ENCODE measurements at places on chromosomes 3 and 15. TPM values are rescaled to one million over a fixed set of nuclear protein-coding genes. Genes with fewer than 3 reads are reported as not detected.

KLHL40 gene
- total RNA-seq: not detected

IL16 gene
- total RNA-seq: 3.6 TPM

CLDN16 gene
- 0.34 TPM for total RNA-seq

IGSF11 gene
- not detected for total RNA-seq

ECE2 gene
- total RNA-seq: not detected

CA12 gene
- total RNA-seq: 0.79 TPM

NKIRAS1 gene
- total RNA-seq: 6.8 TPM

PRSS50 gene
- not detected for total RNA-seq

LDHAL6B gene
- not detected for total RNA-seq

PPARG gene
- total RNA-seq: 69.4 TPM

FOXB1 gene
- total RNA-seq: not detected

ZNF501 gene
- 5.4 TPM for total RNA-seq

IGSF10 gene
- total RNA-seq: 0.05 TPM

- DNase-seq: no peak
Measured at GRCh38 chr3:188471723-188472122, 317.8 kb downstream of the LPP start.

GRCh38 chr3:127748754-127749327 is 73.5 kb downstream of the MGLL start:
- no peak for DNase-seq

DNA sequence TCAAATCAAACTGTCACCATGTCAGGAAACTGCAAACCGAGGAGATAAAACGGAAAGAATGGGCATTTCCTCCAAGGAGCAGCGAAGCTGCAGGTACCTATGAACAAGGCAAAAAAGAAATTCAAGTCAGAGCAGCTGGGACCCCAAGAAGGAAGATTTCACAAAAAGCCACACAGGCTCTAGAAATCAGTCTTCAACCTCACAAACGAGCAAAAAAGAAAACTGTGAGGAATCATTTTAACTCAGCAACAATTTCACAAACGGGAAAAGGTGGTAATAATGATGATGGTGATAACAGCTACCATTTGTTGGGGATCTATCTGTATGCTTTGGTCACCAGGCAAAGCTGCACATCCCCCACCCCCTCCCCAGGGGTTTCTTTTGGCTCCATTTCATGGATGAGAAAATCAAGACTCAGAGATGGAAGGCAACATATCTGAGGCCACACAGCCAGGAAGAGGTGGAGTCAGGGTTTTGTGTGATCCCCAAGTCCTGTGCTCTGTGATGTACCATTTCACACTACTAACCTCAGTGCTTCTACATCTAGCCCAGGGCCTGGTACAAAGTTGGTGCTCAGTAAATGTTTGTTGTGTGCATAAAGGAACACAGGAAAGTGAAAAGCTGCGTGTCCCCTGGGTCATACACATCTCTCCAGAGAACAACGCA is 109.9 kb downstream of the IQSEC1 start:
- DNase-seq: no peak

- DNase-seq: no peak
Measured at GRCh38 chr3:10505050-10505790, at the start of gene ATP2B2. Gene ATP2B2, minus strand, starts transcription at chr3:10505586. Its CDS starts 56,043 bp downstream, at chr3:10449543.

DNA sequence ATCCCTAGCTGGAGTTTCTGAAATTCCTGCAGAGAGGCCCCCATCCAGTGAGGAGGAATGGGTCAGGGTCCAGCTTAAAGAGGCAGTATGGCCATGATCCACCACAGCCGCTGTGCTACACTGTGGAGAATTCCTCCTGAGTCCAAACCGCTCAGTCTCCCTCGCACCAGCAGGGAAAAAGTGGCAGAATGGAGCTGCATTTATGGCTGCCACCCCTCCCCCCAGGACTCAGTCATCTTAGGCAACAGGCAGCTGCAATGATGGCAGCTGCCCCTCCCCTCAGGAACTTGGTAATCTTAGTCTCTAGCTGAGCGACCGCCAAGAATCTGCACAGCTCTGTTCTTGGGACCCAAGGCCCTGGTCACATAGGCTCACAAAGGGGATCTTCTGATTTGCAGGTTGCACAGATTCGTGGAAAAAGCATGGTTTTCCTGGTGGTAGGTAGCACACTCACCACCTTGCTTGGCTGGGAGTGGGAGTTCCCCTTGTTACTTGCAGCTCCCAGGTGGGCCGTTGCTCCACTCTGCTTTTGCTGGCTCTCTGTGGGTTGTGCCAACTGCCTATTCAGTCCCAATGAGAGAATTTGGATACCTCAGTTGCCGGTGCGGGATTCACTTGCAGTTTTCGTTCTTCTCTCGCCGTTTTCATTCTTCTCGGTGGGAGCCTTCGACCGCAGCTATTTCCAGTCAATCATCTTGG is 204.1 kb downstream of the STXBP5L start:
- no peak for DNase-seq

DNA sequence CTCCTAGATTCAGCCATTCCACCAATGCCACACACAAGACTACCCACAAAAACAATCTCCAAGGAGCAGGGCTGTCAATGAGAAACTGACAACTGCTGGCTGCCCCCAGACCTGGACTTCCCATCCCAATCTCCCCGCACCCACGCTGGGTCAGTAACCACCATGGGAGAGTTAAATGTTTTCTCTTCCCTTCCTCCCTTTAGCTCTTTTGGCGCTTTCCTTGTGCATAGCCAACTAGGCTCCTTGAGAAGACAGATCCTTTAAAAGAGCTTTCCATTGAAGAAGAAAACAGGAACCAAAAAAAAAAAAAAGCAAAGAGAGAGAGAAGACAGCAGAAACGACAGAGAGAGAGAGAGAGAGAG is 8.3 kb downstream of the BCL6 start:
- DNase-seq: no peak

- no peak for DNase-seq
Measured at GRCh38 chr3:1848935-1849334, 249.7 kb upstream of the CNTN4 start.

GRCh38 chr15:80710635-80711554 is 15.8 kb downstream of the ABHD17C start:
- DNase-seq: no peak

DNA sequence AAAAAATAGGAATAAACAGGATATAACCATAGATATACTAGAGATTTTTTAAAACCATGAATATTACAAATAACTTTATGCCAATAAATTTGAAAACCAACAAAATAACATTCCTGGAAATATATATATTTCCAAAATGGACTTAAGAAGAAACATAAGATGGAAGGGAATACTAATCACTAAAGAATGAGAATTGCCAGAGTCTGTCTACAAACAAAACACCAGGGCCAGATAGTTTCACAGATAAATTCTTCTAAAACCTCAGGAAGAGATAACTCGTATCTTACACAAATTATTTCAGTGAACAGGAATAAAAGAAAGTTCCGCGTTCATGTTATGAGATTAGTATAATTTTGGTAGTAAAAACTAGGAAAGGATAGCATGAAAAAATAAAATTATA is 107.3 kb downstream of the HERC1 start:
- no peak for DNase-seq

GRCh38 chr3:80233576-80233975 is 465.8 kb upstream of the ROBO1 start:
- no peak for DNase-seq

DNA sequence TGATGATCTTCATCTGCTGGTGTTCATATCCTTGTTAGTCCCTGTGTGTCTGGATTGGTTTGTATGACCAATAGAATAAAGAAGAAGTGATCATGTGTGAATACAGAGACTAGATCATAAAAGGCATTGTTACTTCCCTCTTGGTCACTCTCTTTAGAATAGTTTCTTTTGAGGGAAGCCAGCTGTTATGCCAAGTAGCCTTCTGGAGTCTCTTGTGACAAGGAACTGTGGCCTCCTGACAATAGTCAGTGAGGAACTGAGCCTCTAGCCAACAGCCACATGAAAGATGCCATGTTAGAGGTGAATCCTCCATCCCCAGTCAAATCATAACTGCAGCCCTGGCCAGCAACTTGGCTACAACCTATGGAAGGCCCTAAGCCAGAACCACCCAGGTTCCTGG is 63.0 kb upstream of the SMAD3 start:
- DNase-seq: no peak

GRCh38 chr3:52998771-52999513 is 46.9 kb downstream of the SFMBT1 start:
- no peak for DNase-seq

- peak; percentile 85 for DNase-seq
Measured at GRCh38 chr15:64870353-64870752, 28.6 kb downstream of the PLEKHO2 start.

GRCh38 chr15:58380280-58380945 is 51.4 kb upstream of the LIPC start:
- peak; percentile 77 for DNase-seq

DNA sequence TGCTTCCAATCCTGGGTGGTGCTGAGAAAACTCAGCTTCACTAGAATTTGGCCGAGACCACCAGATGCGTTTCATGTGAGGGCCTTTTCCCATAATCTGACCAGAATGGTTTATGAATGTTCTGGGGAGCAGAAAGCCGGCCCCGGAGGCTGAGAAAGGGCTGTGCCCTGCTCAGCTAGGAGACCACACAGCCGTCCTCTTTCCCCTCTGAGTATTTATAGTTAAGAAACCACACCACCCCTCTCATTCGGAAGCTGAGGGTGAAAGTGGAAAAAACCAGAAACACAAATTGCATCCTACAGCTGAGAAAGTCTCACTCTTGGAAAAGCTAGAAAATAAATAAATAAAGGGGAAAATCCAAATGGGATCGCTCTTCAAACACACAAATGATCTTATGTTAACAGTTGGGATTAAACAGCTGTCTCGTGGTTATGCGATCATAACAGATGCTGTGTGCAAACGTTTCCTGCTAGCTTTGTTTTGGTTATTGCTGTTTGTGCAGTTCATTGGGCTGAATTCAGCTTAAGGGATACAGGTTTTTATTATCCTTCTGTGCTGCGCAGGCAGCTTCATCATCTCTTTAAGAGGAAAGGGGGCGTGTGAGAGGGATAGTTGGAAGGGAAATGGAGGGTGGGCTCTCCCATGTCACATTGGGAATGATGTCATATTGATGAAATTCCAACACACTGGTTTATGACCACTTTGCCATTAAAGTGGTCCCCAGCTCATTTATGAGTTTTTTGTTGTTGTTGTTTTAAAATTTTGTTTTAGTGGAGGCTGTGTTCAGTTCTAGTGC is 1026.2 kb upstream of the NR2F2 start:
- peak; percentile 95 for DNase-seq

DNA sequence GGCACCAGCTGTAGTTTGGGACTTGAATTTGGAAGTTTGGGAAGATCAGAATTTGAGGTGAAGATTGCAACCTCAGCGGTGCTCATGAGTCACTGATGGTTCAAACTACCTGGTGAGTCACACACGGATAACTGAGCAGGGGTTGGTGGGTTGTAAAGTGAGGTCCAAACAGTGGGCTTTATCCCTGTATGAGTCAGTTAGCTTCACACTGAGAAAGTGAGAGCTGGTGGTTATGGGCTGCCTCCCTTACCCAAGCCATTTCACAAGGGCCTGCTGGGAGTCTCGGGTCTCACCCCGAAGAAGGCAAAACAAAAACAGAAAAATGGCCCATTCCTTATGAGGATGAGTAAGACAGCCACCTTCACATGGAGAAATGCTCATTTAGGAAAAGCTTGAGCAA is 77.0 kb downstream of the ITGA11 start:
- DNase-seq: peak; percentile 50

- DNase-seq: no peak
Measured at GRCh38 chr3:28547677-28548076, 199.1 kb upstream of the AZI2 start.

GRCh38 chr3:124826703-124827102 is 60.5 kb downstream of the ITGB5 start:
- DNase-seq: peak; percentile 40

DNA sequence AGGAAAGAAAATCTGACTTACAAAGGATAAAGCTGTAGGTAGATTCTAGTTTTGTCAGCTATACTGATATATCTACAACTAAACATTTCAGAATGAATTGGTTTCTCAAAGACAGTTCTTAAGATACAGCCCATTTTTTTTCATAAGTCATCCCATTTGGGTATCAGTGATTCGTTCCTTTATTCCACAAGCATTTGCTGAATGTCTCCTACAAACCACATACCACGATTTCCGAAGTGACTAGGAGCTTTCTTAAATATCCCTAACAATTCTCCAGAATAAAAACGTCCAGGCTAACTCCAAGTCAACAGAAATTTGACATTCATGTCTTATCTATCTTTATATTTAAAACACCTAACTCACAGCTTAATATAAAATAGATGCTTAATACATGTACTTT is 59.8 kb downstream of the TP53BP1 start:
- no peak for DNase-seq

DNA sequence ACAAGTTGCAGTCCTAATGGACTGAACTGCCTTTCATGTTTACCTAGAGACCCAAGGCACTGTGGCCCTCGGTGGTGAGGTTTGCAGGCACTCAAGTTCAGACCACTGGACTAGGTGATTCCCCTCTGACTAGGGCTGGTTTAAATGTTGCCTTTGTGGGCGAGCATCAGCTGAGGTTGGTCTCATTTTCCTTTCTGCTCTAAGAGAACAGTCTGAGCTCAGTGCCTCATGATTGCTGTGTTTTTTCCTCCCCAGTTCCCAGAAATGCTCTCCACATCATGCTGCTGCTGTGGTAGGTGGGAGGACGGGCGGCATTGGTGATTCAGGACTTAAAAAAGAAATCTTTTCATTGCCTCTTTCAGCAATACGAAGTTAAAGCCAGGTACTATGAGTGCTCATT is 237.2 kb downstream of the MBNL1 start:
- DNase-seq: no peak

- DNase-seq: no peak
Measured at GRCh38 chr3:122886946-122887345, 92.1 kb downstream of the SLC49A4 start.

DNA sequence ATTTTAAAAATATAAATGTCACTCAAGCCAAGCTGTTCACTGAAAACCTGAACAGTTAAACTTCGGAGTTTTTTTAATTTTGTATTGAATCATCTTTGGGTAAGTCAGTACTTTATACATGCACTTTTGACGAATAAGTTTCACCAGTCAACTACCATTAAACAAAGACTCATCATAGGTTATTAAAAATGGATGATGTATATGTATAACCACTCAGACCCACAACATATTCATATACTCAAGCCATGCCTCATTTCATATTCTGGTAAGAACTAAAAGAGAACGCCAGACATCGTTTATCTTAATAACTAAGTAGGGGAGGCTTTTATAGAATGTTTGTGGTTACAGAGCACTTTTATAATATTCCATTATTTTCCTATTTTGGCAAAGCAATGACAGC is 18.3 kb downstream of the MSL2 start:
- DNase-seq: no peak

DNA sequence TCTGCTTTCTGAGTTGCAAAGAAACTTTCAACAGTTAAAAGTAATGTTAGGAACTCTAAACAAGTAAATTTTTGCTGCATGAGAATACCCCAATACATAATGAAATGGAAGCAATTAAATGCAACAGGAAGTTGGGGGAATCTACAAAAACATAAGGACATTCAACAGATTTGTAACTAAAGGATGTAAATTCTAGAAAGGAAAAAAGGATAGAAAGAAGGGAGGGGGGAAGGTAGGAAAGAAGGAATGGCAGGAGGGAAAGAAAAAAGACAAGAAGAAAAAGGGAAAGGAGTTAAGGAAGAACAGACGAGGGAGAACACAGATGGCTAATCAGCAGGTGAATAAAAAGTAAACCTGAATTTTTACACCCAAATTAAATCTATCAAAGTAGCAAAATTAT is 22.3 kb upstream of the ANP32A start:
- no peak for DNase-seq

GRCh38 chr3:143956838-143957237 is 14.8 kb upstream of the DIPK2A start:
- no peak for DNase-seq
